ENCODE measurements at places on chromosomes 5 and 9.

GRCh38 chr5:119930490-119930889 is 301.1 kb downstream of the FAM170A start:
- no peak for DNase-seq

- no peak for DNase-seq
Measured at GRCh38 chr5:42377496-42377895, 45.7 kb upstream of the GHR start.

- DNase-seq = no peak
Measured at GRCh38 chr9:135375001-135375400, 104.6 kb upstream of the PPP1R26 start.

DNA sequence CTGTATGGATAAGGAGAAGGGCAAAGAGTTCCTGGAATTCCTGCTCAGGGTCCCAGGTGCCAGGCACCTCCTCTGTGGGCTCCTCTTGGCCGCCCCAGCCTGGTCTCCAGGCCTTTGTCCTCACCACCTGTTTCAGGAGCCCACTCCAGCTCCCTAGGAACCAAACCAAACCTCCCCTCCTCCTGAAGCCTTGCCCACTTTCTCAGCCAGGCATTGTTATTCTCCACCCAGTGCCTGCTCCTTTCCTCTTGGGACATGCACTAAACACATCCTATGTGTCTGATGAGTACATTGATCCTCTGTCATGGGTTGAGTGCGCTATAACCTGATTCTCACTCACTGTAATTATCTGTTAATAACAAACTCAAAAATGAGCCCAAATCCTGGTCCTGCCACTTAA is 189.8 kb downstream of the SPOCK1 start:
- no peak for DNase-seq

GRCh38 chr9:110797611-110798010 is 129.0 kb downstream of the MUSK start:
- no peak for DNase-seq

DNA sequence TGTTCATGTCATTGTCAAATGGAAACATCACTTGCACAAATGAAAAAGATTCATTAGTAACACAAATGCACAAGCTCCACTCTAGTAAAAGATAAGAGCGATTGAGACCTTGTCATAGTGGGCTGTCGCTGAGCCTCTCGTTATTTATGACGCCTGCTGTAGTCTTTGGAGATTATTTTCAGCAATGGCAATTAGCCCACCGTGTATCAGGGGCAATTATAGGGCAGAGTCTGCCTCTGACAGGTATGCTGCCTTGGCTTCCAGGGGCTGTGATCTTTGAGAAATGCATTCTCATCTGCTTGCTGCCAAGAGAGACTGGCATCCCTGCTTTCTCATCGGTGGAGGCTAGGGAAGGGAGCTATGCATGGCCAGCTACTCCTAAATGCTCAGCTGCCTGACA is 426.8 kb upstream of the CLINT1 start:
- DNase-seq = no peak

DNA sequence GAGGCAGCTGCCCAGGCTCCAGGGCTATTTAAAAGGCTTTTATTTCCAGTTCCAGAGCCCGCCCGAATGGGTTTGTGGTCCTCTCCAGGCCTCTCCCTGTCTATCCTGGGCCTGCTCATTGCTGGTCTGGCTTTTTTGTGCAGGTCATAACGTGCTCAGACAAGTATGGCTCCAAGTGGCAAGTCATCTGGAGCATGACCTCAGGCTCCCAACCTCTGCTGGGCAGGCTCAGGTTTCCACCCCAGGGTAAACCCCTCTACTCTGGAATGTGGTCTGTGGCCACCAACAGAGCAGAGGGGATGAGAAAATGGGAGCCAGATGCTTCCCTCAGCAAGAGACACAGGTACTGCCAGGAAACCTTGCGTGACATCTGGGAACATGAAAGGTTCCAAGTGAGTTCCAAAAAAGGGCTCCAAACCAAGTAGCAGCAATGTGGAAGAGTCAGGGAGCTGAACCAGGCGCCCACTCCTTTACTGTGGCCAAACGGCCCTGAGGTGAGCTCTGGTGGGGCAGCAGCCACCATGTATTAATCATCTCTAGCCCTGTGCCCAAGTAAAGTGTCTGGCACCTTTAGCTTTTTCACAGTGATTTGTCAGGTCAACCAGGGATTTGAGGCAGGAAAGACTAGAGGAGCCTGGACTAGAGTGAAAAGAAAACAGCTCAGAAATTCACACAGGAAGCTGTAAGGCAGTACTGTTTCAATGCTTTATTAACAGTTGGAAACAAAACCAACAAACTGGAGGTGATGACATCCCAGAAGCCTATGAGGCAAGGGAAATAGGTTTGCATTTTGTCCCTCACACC is 25.7 kb downstream of the PCDHGC5 start:
- DNase-seq = no peak

- no peak for DNase-seq
Measured at GRCh38 chr5:107361945-107362344, 308.8 kb downstream of the EFNA5 start.

Measured in T-cell (primary cell).